Adrenal gland (tissue), 19 donors: ENCODE measurements at places on chromosomes 12 and 14. TPM values are rescaled to one million over a fixed set of nuclear protein-coding genes. Genes with fewer than 3 reads are reported as not detected.

PRKD1 gene
- 9.9 TPM for total RNA-seq

GRCh38 chr14:53993920-53994607 is 37.4 kb upstream of the BMP4 start:
- DNase-seq = no peak
- H3K36me3 ChIP-seq = no peaks in the 10 kb centered on the region
- no peaks in the 10 kb centered on the region for H3K27me3 ChIP-seq
- no peak overlapping the region for H3K27ac ChIP-seq

DNA sequence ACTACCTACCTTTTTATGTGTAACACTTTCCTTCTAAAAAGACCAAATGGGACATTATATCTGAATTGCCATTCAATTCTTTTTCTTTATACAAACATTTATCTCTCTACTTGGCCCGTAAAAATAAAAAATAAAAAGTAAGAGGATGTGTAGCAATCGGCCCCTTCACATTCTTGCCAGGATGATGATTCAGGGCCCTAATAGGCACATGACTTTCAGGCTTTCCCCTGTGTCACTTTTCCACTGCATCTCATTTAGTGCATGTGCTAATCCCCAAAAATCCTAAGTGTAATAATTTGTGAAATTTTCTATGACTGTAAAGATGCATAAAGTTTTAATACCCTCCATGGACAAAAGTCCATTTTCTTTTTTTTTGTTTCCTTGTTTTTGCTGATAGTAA is 23.0 kb upstream of the ATP2B1 start:
- DNase-seq = peak; percentile 40
- no peaks in the 10 kb centered on the region for H3K27me3 ChIP-seq
- no peaks in the 10 kb centered on the region for H3K4me1 ChIP-seq
- H3K4me3 ChIP-seq = no peak overlapping the region

GRCh38 chr14:24398653-24399446 is at the start of gene NYNRIN:
Gene NYNRIN, plus strand, starts transcription at chr14:24399003. Its CDS starts 244 bp downstream, at chr14:24399247.
- peak within 1 kb of the TSS; percentile 41 for H3K4me3 ChIP-seq
- no peaks in the 10 kb centered on the region for H3K27me3 ChIP-seq
- H3K4me1 ChIP-seq = peaks cover 8% of the 10 kb centered on the region
- H3K36me3 ChIP-seq = no peaks in the 10 kb centered on the region
- H3K27ac ChIP-seq = peak within 1 kb of the TSS; percentile 82
- DNase-seq = peak; percentile 53

DNA sequence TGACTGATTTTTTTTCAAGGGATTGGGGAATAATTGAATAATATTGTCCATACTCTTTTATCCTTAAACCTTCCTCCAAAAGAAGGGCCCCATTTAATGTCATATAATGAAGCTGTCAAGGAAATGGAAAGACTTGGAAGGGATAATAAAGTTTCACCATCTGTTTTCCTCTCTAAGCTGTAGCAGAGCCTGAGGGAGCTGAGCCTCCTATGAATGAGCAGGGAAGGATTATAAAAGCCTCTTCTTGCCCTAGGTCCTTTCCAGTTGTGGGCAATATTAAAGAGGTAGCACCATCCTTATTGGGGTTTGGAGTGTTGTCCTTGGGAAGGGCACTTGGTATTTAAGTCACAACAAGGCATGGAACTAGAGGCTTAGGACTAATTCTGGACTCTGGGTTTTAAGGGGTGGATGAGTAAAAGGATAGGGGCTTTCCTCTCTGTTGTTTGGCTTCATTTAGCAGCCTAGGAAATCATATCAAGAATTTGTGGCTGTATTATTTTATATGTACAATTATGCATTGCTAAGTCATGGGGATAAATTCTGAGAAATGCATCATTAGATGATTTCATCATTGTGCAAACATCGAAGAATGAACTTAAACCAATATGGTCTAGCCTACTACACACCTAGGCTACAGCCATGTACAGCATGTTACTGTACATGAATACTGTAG is 408.5 kb upstream of the DCN start:
- H3K4me1 ChIP-seq = no peaks in the 10 kb centered on the region
- no peaks in the 10 kb centered on the region for H3K27me3 ChIP-seq
- no peak overlapping the region for H3K4me3 ChIP-seq
- H3K36me3 ChIP-seq = no peaks in the 10 kb centered on the region
- H3K27ac ChIP-seq = no peak overlapping the region
- DNase-seq = no peak

DNA sequence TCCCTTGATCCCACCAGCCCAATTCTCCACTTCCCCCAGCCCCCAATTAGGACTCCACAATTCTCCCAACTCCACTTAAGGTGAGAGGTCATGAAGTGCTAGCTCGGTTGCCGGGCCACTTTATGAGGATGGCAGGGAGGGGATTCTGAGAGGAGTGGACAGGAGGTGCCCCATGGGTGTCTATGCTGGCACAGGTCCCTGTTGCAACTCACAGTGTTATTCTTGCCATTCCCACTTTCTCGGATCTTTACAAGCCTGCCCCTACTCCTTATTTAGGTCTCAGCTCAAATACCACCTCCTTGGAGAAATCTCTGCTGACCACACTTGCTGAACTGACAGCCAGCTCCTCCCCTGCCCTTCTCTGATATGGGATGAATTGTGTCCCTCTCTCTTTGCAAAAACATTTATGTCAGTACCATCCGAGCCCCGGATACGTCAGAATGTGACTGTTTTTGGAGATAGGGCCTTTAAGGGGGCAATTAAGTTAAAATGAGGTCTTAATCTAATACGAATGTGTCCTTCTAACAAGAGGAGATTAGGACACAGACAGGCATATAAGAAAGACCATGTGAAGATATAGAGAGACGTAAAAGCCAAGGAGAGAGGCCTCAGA is 4.2 kb upstream of the LGALS3 start:
- no peak for DNase-seq
- H3K4me3 ChIP-seq = no peak overlapping the region
- H3K4me1 ChIP-seq = peaks cover 8% of the 10 kb centered on the region

DNA sequence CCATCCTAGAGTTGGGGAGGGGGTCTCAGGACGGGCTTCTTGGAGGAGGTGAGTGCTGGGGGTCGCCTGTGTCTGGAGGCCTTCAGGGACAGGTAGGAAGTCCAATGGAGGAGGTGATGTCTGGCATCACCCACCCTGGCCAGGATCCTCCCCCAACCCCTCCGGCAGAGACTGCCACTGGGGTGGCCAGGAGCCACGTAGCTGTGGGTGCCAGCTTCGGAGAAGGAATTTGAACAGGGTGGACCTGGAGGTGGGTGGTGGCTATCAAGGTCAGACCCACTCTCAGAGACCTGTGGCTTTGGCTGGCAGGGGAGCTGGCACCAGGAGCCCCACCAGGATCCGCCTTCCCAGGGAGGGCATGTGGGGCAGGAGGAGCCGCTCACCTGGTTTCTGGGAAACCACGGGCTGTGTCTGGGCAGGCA is 9.1 kb downstream of the CEP170B start:
- no peaks in the 10 kb centered on the region for H3K27me3 ChIP-seq
- peaks cover 13% of the 10 kb centered on the region for H3K36me3 ChIP-seq
- no peak overlapping the region for H3K4me3 ChIP-seq
- H3K4me1 ChIP-seq = no peaks in the 10 kb centered on the region
- H3K27ac ChIP-seq = no peak overlapping the region
- peak; percentile 12 for DNase-seq

- H3K4me1 ChIP-seq = peaks cover 10% of the 10 kb centered on the region
- no peak overlapping the region for H3K27ac ChIP-seq
- no peaks in the 10 kb centered on the region for H3K36me3 ChIP-seq
- no peaks in the 10 kb centered on the region for H3K27me3 ChIP-seq
- no peak for DNase-seq
These were observed 2.7 kb upstream of the GALNT6 start for GRCh38 chr12:51393676-51394545.

DNA sequence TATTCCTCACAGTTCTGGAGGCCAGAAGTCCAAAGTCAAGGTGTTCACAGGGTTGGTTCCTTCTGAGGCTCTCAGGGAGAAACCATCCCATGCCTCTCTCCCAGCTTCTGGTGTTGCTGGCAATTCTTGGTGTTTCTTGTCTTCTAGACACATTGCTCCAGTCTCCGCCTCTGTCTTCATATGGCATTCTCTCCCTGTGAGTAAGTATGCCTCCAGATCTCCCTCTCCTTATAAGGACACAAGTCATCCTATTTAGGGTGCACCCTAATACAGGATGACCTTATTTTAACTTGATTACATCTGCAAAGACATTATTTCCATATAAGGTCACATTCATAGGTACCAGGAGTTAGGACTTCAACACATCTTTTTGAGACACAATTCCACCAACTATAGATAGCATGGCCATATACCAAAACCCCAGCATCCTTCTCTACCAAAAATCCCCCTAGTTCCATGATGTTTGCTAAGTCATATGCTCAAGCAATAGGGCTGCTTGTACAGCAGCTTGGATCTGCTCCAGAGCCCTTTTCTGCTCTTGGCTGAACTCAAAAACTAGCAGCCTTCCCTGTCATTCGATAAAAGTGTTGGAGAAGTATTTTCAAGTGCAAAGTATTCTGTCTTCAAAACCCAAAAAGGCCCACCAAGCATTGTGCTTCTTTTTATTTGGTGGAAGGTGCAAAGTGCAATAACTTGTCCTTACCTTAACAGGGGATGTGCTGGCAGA is 79.2 kb upstream of the CMKLR1 start:
- H3K4me1 ChIP-seq = no peaks in the 10 kb centered on the region
- no peak overlapping the region for H3K27ac ChIP-seq
- DNase-seq = no peak
- no peak overlapping the region for H3K4me3 ChIP-seq
- no peaks in the 10 kb centered on the region for H3K36me3 ChIP-seq
- H3K27me3 ChIP-seq = peaks cover 3% of the 10 kb centered on the region

DNA sequence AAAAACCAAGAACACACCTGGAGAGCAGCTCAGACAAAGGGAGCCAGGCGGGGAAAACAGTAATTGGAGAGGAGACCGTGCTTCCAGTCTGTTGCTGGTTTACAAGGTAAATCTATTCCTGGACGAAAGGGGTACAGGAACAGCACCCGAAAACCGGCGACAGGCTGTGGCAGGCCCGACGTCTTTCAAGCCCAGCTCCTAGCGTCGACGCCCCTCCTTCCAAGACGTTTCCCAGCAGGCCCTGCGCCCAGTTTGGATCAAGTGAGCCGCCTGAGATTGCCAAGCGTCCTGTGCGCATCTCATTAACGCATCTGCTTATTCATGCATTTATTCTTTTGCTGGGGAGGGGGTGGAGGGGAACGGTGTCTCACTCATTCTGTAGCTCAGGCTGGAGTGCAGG is 1.4 kb downstream of the C12orf56 start:
- H3K4me3 ChIP-seq = no peak overlapping the region
- no peak overlapping the region for H3K27ac ChIP-seq
- H3K36me3 ChIP-seq = no peaks in the 10 kb centered on the region
- H3K27me3 ChIP-seq = peaks cover 7% of the 10 kb centered on the region
- DNase-seq = no peak

DNA sequence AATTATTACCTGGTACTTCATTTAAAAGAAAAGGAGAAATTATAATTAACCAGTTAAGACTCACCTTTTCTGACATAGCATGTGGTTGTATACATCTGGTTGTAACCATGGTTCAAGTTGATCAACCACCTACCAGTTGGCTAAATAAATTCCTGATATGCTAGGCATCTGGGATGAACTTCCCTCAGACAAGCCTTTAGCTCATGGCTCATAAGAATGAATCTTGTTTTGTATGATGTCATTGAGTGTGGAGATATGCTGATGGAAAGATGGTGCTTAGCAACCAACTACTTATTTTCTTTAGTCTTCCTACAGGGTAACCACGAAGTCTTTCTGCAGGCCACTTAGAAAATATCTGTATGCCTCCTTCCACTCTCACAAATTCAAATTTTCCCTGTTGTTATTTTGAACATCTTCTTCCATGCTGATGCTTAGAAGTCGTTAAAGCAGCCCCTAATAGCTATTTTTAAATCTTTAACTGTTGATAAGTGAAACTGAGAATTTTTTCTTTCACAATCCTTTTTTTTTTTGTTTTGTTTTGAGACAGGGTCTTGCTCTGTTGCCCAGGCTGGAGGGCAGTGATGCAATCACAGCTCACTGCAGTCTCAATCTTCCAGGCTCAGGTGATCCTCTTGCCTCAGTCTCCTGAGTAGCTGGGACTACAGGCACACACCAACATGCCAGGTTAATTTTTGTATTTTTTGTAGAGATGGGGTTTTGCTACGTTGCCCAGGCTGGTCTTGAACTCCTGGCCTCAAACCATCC is 51.9 kb upstream of the PTHLH start:
- H3K27ac ChIP-seq = no peak overlapping the region
- no peaks in the 10 kb centered on the region for H3K27me3 ChIP-seq
- H3K36me3 ChIP-seq = no peaks in the 10 kb centered on the region
- no peak for DNase-seq

DNA sequence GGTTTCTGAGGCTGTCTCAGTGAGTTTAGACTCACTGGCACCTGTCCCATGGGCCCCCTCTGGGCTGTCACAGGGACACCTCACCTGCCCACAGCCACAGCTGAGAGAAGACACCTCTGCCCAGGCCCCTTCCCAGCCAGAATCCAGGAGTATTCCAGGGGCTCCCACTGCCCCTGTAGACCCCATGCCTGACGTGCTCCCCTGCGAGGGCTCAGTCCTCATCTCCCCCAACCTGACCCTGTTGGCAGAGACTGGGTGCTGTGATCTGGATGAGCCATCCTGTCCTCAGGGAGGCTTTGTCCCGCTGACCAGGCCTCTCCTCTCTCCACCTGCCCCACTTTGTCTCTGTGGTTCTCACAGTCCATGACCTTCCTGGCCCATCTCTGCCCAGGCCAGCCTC is 89.4 kb downstream of the DHRS2 start:
- no peak overlapping the region for H3K4me3 ChIP-seq
- no peaks in the 10 kb centered on the region for H3K27me3 ChIP-seq
- no peak for DNase-seq
- no peak overlapping the region for H3K27ac ChIP-seq
- H3K4me1 ChIP-seq = no peaks in the 10 kb centered on the region
- H3K36me3 ChIP-seq = no peaks in the 10 kb centered on the region

DNA sequence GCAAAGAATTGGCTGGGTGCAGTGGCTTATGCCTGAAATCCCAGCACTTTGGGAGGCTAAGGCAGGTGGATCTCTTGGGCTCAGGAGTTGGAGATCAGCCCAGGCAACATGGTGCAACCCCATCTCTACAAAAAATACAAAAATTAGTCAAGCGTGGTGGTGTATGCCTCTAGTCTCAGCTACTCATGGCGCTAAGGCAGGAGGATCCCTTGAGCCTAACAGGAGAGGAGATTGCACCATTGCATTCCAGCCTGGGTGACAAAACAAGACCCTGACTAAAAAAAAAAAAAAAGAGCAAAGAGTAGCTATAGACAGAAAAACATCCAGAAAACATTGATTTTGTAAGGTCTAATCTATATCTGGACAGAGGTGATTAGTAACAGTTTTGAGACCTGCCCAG is 25.0 kb downstream of the KIF21A start:
- H3K4me3 ChIP-seq = no peak overlapping the region
- DNase-seq = no peak
- no peak overlapping the region for H3K27ac ChIP-seq
- H3K4me1 ChIP-seq = peaks cover 10% of the 10 kb centered on the region

GRCh38 chr12:80200414-80200813 is 101.1 kb downstream of the OTOGL start:
- H3K4me3 ChIP-seq = no peak overlapping the region
- DNase-seq = no peak
- H3K36me3 ChIP-seq = no peaks in the 10 kb centered on the region

GRCh38 chr14:36238666-36239363 is 62.3 kb upstream of the PTCSC3 start:
- DNase-seq = no peak
- H3K36me3 ChIP-seq = no peaks in the 10 kb centered on the region
- no peak overlapping the region for H3K27ac ChIP-seq
- H3K4me3 ChIP-seq = no peak overlapping the region
